ENCODE measurements at places on chromosomes 16 and 17.

DNA sequence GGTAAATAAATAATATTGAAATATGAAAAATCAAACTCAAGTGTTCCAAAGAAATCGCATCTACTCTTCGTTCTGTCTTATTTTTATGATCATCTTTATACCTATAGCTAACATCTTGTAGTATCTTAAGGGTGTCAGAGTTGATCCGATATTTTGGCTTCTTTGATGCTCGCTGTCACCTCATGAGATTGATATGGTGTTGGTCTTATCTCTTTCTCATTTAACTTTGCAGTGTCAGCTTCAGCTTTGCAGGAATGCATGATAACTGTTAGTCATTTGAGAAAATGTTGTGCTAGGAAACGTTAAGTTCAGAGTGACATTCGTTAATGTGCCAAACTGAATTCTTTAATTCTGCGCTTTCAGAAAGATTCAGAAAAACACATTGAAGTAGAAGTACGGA lies 19.4 kb downstream of the NOL11 start:
- DNase-seq, result no peak

GRCh38 chr16:67542464-67542863 lies 13.8 kb downstream of the RIPOR1 start:
- DNase-seq, result peak; percentile 68

- DNase-seq, result no peak
Observed at GRCh38 chr16:68636064-68636560, 9.0 kb upstream of the CDH3 start.

- no peak for DNase-seq
Observed at GRCh38 chr16:67858500-67858899, 11.0 kb upstream of the CENPT start.

GRCh38 chr16:27374221-27374803 lies 27.7 kb upstream of the IL21R start:
- no peak for DNase-seq

All from stimulated activated naive CD8-positive, alpha-beta T cell treated with anti-CD3 and anti-CD28 coated beads, Interleukin-15, amount 100 ng/mL, for 72 hours (primary cell).